ENCODE measurements at places on chromosomes 12 and 14.

GRCh38 chr12:113449839-113450238, 21.8 kb downstream of the LHX5 start:
- no peak for DNase-seq

DNA sequence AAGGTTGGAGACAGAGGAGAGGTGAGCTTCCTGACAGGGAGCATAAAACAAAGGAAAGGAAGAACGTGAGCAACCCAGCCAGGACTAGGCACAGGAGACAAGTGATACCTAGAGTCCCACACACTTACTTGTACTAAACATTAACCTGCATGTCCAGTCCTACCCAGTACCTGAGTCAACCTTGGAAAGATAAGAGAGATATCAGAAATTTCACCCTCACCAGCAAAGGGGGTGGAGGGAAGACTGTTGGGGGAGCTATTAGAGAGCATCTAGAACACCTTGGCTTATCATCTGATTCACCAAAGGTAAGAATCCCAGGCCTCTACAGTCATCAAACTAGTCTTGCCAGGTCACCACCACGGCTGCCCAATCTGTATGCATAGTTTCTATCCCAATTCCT, 11.1 kb downstream of the KLHL33 start:
- DNase-seq: no peak

- DNase-seq: peak; percentile 92
Measured at GRCh38 chr14:91286530-91286937, 42.0 kb upstream of the GPR68 start.

DNA sequence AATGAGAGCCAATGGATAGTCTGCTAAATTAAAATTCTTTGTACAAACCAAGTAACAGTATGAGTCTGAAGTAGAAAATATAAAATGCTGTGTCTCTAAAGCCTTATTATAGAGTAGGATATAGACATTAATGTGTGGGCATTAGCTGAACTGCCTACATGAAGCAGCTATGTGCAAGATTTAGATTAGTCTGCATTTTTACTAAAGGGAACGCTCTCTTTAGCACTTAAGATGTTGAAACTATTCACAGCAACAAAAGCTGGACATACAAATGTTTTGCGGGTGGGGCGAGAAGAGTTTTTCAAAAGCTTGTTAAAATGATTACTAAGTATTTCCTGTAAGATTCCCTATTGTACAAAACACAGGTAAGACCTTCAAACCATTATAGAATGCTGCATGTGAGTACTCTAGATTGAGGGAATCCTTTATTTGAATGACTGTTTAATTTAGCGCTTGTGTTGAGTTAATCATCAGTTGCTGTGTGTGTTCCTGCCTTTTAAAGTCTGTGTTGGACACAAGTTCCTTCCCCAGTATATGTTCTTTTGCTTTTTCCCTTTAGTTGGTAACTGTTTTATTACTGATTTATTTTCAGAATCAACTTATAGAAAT, 87.1 kb downstream of the RAD52 start:
- DNase-seq: no peak

- no peak for DNase-seq
Measured at GRCh38 chr12:50519353-50519752, 14.6 kb downstream of the DIP2B start.

DNA sequence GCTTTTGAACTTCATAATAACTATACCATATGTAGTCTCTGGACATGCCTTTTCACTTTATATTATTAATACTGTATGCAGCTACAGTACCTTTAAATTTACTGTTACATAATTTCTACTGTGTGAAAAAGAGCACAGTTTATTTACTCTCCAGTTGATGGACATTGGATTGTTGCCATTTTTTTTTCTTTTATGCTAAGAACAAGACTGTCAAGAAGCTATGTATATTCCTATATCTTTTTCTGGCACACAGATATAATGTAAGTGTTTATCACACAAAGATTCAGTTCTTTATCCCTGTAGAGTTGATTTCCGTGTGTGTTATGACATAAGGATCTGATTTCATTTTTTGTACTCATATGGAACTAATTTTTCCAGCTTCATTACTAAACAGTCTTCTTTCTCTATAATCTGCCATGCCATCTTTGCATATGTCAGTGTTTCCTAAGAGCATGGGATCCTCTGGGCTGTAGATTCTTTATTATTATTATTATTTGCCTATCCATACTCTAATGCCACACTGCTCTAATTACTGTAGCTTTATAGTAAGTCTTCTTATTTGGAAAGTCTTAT, 593.0 kb upstream of the ATP2B1 start:
- DNase-seq: no peak

DNA sequence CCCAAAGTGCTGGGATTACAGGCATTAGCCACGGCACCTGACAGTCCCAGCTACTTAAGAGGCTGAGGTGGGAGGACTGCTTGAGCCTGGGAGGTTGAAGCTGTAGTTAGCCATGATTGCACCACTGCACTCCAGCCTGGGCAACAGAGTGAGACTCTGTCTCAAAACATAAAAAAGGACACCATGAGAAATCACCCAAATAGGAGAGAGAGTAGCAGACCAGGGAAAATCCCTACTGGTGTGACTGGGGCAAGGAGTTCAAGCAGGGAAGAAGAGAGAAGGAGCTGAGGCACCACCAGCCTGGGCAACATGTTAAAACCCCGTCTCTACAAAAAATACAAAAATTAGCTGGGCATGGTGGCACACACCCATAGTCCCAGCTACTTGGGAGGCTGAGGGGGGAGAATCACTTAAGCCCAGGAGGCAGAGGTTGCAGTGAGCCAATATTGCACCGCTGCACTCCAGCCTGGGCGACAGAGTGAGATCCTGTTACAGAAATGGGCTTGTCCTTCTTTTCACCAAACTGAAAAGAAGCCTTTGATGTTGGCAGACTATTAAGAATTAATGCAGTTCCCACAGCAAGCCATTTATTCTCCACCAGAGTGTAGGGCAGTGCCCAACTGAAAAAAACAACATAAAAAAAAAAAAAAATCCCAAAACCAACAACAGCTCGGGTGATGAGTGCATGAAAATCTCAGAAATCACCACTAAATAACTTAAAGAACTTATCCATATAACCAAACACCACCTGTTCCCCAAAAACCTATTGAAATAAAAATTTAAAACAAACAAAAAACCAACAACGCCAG, 4.5 kb upstream of the SRSF9 start:
- no peak for DNase-seq

GRCh38 chr12:54038284-54038870, 5.5 kb downstream of the HOXC5 start:
- DNase-seq: no peak

- no peak for DNase-seq
Measured at GRCh38 chr12:114697741-114698565, 14.0 kb upstream of the TBX3 start.

- DNase-seq: peak; percentile 74
Measured at GRCh38 chr12:51980051-51980808, 26.5 kb upstream of the TAMALIN start.

- peak; percentile 68 for DNase-seq
Measured at GRCh38 chr14:77301103-77301502, 19.6 kb downstream of the POMT2 start.

DNA sequence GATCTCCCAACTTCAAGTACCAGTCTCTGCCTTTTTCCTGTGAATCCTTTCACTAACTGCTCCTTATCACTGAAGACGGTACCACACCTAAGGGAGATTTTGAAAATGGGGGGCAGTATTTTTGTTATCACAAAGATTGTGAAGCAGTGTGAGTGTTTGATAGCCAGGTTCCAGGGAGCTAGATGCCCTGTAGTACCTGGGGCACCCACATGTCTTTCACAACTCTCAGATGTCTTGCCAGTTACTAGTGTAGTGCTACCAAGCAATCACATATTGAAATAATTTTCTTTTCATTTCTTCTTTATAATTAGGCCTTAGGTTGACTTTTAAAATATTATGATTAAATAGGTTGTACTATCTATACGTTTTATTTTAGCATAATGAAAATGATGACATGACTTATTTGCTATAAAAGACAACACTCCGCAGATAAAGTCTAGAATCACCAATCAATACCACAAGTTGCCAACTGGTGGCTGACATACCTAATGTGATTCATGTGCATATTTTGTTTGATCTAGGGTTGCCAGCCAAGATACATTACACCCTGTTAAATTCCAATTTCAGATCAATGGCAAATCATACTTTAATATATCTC, 215.9 kb downstream of the EXOC5 start:
- DNase-seq: no peak

DNA sequence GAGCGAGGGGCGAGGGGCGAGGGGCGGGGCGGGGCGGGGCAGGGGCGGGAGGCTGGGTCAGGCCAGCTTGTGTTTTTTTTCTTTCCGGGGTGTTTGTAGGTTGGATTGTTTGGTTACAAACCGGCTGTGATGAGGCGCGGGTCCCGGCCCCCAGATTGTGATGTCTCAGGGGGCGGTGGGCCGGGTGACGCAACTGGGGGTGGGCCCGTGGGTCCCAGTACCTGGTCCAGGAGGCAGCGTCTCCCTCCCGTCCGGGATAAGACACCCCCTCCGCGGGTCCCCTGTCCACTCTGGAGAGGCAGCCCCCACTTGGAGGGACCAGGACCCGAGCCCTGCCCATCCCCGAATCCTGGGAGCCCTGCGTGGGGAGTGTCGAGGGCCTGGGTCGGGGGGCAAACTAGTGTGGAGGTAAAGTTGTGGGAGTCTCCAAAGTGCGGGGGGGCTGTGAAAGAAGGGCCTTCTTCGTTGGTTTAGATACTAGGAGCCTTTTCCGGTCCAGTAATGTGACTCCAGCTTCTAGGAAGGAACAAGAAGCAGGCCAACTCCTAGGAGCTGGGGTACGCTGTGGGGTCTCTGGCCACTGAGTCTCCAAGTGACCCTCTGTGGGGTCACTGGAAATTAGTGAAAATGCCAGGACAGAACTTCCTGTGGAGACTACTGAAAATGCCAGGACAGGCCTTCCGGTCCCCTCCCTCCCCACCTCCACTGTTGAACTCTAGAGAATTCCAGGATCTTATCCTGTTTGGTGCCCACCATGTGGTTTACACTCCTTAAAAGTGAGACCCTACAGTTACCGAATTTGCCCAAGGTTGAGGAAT, 579 bp upstream of the CLMN start:
- no peak for DNase-seq

DNA sequence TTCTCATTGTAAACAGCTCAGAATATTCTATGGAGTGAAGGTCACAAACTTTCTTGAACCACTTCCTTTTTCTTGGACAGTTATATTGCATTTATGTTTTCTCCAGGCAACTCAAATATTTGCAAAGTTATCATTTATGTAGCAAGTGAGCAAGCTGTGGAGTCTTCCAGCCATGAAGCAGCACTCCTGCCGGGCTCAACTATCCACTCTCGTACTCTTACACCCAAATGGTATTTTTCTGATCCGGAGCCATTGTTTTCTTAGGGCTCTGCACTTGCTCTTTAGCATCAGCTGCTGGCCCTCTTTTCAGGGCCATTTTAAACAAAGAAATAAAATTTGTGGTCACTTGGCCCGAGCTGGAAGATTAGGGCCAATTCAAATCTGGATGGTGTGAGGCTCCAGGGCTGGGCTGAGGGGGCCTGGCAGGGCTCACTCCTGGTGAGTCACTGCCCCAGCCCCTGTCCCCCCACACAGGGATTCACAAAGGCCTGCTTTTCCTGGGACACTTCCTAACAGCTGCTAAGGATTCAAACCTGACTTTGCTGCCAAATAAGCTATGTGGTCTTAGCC, 19.7 kb downstream of the SYNE3 start:
- no peak for DNase-seq

GRCh38 chr14:53360829-53361228, 207.7 kb upstream of the DDHD1 start:
- no peak for DNase-seq

- DNase-seq: no peak
Measured at GRCh38 chr12:62256408-62257096, 3.7 kb upstream of the USP15 start.

GRCh38 chr12:76387614-76388013, 39.4 kb upstream of the BBS10 start:
- DNase-seq: no peak

DNA sequence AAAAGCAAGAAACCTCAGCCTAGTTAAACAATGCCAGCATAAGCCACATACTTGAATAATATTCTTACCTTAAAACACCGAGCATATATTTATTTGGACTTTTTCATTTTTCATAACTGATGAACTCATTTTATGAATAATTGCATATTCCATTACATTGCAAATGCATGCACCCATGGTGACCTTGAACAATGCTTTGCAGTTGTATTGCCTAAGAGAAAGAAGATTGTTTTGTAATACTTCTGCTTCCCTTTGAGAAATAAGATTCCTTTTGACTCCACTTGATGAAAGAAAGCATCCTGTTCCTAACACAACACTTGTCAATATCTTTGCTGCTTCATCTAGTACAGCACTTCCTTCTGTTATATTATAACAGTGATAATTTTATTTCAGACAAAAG, 1182.2 kb downstream of the FLRT2 start:
- no peak for DNase-seq

- DNase-seq: no peak
Measured at GRCh38 chr12:19012965-19013364, 116.6 kb upstream of the PLEKHA5 start.

DNA sequence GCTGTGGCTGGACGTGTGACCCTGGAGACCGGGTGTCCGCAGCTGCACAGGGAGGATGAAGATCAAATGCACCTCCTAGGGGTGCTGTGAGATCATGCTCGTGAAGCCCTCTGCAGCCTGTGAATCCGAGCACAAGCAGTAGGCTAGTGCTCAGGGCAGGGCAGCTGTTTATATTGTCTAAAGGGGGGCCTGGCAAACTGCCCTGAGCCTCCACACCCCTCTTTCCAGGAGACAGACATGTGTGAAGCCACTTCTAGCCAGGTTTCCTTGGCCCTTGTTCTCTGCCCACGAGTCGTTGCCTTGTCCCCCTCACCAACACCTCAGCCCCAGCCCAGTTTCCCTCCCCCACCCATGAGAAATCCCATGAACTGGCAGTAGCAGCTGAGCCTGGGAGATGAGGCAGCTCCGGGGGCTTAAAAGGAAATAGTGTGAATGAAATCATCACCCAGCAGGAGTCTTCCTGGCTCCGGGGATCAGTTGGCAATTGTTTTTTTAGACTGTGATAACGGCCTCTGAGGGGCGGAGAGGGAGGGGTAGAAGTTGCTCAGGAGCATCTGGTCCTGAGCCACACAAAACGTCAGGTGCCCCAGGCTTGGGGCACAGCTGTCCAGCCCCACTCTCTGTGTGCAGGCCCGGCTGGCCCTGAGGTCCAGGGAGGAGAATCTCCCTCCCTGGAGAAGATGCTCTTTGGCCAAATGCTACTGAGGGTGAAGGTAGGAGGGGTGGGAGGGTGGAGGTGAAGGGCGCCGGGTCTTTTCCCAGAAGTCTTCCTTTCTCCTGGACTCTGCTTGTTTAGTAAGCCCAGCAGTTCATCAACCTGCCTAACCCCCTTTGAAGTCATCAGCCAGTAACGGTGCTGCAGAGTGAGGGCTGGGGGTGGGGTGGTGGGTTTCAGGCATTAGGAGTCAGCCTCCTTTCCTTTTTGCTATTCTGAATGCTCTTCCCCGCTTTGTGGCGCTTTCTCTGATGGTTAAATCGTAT, 4.0 kb downstream of the FGF6 start:
- DNase-seq: no peak

DNA sequence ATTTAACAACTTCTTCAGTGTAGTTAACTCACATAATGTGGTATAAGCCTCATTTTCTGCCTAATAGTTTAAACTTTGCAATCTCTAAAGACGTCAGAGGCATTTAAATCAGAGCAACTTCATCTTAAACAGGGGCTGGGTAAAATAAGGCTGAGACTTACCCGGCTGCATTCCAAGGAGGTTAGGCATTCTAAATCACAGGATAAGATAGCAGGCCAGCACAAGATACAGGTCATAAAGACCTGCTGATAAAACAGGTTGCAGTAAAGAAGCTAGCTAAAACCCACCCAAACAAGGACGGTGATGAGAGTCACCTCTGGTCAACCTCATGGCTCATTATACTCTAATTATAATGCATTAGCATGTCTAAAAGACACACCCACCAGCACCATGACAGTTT, 115.6 kb upstream of the PKP2 start:
- no peak for DNase-seq
